CD4-positive, alpha-beta T cell (primary cell): ENCODE measurements at places on chromosomes 13 and 19. TPM values are rescaled to one million over a fixed set of nuclear protein-coding genes. Genes with fewer than 3 reads are reported as not detected.
A peak's percentile ranks its signal among the peaks of the same experiment; 100 is the strongest.

PRR36 gene
- 0.30 TPM for total RNA-seq

- DNase-seq = no peak
Observed at GRCh38 chr13:87302931-87303330, 368.2 kb upstream of the SLITRK5 start.

- DNase-seq = no peak
Observed at GRCh38 chr19:16303755-16304154, 20.9 kb upstream of the KLF2 start.

VSTM2B gene
- not detected for total RNA-seq

RBM42 gene
- 45.7 TPM for total RNA-seq

DNA sequence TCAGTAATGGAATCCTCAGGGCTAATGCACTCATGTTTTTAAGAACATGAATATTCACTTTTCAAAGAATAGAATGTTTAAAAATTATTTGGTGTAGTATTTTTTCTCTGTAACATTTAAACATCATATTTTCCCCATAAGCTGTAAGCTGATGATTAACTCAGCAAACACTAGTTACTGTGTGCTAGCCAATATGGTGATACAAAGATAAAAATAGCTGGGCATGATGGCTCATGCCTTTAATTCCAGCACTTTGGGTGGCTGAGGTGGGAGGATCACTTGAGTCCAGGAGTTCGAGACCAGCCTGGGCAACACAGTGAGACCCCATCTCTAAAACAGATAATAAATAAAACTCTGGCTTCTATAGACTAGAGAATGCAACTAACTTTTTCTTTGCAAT lies 13.2 kb downstream of the RNF17 start:
- DNase-seq = no peak

DNA sequence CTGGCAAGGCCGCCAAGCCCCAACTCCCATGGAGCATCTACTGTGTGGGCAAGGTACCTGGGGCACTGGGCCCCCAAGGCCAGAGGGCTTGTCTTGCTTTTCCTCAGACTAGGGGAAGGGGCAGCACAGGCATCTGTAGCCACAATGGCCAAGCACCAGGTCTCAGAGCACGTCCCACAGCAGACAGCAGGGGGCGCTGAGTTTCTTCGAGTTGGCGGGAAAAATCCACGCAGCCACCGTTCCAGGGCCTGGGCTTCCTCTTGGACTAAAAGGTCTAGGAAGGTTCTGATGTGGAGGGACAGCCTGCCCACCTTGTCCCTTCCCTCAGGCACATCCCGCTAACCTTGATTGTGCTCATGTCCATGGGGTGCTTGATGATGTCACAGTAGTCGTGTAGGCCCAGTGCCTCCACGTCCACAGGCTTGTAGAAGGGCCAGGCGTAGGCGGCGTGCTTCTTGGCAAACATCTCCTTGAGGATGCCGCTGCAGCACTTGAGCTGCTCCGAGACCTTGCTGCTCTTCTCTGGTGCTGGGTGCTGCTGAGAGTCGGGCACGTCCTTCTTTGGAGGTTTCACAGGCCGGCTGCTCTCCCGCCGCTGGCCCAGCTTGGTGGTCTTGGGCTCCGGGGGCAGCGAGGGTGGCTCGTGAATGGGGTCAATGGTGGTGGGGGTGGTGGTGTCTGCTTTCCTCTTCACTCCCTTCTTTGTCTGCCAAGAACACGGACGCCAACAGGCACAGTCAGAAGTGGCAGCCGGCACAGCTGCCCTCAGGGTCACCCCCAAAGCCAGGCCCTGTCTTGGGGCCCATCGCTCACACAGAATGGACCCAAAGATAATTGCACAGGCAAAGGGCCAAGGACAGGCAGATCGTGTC lies 32.0 kb upstream of the EPHX3 start:
- DNase-seq = peak; percentile 78

CDX2 gene
- not detected for total RNA-seq

GRCh38 chr13:98385606-98386005 lies 191.3 kb downstream of the STK24 start:
- no peak for DNase-seq

DNA sequence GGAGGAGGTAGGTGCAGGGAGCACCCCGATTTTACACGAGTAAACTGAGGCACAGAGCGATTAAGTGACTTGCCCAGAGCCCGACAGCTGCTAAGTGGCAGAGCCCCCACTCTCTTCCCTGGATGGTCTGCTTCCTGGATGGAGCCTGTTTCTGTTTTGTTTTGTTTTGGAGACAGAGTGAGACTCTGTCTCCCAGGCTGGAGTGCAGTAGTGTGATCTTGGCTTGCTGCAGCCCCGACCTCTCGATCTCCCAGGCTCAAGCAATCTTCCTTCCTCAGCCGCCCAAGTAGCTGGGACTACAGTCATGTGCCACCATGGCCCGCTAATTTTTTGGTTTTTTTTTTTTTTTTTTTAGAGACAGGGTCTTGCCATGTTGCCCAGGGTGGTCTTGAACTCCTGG lies 17.3 kb downstream of the BICRA start:
- no peak for DNase-seq

GRCh38 chr19:50003810-50004419 lies 21.3 kb downstream of the VRK3 start:
- DNase-seq = no peak

- no peak for DNase-seq
Observed at GRCh38 chr13:59963383-59963782, 200.3 kb downstream of the DIAPH3 start.

SELENOV gene
- total RNA-seq = not detected
